ENCODE measurements at places on chromosomes 3 and 15.

- DNase-seq: no peak
Measured at GRCh38 chr3:44066806-44067205, 174.9 kb upstream of the TOPAZ1 start.

- DNase-seq: no peak
Measured at GRCh38 chr3:76400141-76400540, 614.8 kb upstream of the ZNF717 start.

- DNase-seq: no peak
Measured at GRCh38 chr3:171481011-171481410, 20.8 kb upstream of the TNIK start.

DNA sequence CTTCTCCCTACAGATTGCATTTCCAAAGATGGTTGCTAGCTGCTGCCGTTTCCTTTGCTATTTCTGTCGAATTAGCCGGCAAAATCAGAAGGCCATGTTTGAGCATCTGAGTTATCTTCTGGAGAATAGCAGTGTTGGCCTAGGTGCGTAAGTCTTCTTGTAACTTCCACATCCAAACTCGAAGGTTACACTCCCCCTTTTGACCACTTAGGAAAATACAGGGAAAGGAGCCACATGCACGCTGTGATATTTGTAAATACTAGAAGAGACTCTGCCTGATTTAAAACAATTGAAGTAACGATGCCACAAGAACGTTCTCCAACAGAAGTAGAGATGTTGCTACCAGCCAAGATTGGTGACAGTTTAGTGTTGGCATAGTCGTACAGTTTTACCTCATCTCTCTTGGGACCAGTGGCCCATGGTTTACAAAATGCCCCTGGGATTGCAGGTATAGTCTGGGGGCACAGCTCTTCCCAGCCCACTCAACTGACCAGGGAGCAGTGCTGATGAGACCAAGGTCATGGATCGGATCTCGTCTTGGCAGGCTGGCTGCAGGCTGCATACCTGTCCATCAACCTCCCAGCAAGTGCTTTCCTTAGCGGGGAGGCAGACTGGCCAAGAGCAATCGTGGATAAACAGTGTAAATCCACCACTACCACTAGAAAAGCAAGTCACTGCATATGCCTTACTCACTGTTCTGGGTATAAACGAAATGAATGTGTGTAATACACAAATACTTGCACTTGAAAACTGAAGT, 268.4 kb upstream of the CHRM5 start:
- DNase-seq: no peak

- DNase-seq: no peak
Measured at GRCh38 chr3:42438758-42439157, 28.3 kb upstream of the LYZL4 start.

- DNase-seq: no peak
Measured at GRCh38 chr3:39637807-39638206, 170.3 kb downstream of the MOBP start.

GRCh38 chr3:150062492-150062891, 91.8 kb upstream of the PFN2 start:
- no peak for DNase-seq

GRCh38 chr15:69693059-69693458, 240.4 kb downstream of the RPLP1 start:
- no peak for DNase-seq

- DNase-seq: no peak
Measured at GRCh38 chr3:152021951-152022461, 148.6 kb downstream of the SUCNR1 start.
